ENCODE measurements at places on chromosomes 4 and X.

GRCh38 chrX:134764202-134764785 lies 106.0 kb upstream of the PLAC1 start:
- DNase-seq: no peak

DNA sequence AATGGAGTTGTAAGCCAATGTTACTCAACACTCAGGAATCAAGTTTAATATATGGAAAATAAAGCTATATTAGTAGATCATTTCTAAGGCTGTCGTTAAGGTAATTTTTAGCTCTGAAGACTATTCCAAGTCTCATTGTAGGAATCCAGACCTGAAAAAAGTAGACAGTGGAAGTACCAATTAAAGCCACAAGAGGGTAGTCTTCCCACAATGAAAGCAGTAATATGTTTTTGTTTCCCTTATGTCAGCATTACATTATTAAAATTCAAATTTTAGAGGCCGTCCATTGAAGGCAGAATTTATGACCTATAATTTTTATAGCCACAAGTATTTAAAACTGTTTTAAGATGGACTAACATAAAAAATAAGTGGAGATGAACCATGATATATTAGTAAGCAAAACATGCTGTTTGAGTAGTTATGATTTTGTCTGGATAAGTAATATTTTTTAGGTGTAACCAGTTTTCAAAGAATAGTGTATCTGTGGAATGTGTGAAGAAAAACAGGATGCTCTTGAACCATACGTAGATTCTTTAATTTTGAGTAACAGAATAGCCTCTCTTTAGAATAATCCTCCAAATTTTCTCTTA lies 372.6 kb upstream of the TECRL start:
- no peak for DNase-seq

GRCh38 chr4:879729-880077 lies 52.4 kb downstream of the GAK start:
- peak; percentile 22 for DNase-seq

GRCh38 chr4:53490161-53490956 lies 100.9 kb downstream of the LNX1 start:
- DNase-seq: no peak

DNA sequence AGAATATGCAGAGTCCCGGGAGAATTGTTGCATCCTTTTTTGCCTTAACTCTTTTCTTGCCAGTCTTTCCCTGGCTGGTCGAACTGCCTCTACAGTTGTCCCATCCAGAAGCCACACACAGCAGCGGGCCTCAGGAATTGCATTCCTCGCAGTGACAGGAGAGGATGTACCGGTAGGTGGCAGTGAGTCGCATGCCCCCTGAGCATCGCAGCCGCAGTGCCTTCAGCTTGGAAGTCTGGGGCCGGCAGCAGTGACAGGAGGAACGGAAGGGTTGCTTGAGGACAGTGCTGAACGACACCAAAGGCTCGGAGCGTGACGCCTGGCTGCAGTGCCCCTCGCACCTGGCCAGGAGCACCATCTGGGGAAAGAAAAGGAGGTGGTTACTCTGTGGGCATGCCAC lies 23.5 kb downstream of the NDP start:
- no peak for DNase-seq

DNA sequence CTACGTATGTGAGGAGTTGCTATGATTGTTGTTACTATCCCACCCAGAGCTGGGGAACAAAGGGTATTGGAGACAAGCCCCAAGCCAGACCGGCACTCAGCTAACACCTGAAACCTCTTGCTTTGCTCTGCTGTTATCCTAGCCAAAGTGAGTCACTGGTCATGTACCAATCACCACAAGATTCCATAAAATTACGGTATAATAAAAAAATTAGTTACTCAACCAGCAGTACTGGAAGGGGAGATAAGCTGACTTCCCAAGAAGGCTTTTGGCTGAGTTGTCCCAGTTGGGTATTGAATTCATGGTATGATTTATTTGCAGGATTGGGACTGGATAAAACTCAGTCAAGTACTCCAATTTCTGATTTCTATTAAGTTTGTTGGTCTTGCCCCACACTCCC lies 5.3 kb downstream of the EDA2R start:
- DNase-seq: no peak
